ENCODE measurements at places on chromosomes 7 and 10.

- no peak for DNase-seq
These were observed 52.6 kb upstream of the PCBD1 start for GRCh38 chr10:70940834-70941568.

DNA sequence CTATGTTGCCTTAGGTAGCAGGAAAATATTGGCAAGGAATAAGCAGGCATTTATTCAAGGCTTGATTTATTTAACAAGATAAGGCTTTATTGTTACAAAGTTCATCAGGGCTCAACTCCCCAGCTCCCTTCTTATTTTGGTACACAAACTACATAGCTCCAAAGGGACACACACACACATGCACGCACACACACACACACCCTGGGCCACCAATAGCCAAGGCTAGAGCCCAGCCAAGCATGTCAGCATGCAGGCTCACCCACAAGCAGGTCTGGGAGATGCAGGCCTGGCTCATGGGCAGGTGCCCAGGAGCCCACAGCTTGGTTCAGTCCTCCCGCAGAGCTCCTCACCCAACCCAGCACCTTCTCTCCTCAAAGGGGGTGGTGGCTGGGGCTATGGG, 23.4 kb downstream of the LEP start:
- no peak for DNase-seq

- no peak for DNase-seq
These were observed 25.7 kb downstream of the ZNF503 start for GRCh38 chr10:75375838-75376237.

GRCh38 chr7:6162650-6163366, 109.6 kb downstream of the CYTH3 start:
- DNase-seq = no peak

GRCh38 chr7:71442492-71443190, 310.7 kb downstream of the GALNT17 start:
- no peak for DNase-seq
